ENCODE measurements at places on chromosomes 5 and 9.
A peak's percentile ranks its signal among the peaks of the same experiment; 100 is the strongest.

- DNase-seq, result no peak
Observed at GRCh38 chr9:16656432-16657169, 213.9 kb downstream of the BNC2 start.

- no peak for DNase-seq
Observed at GRCh38 chr9:132753593-132753880, 83.3 kb downstream of the GTF3C4 start.

DNA sequence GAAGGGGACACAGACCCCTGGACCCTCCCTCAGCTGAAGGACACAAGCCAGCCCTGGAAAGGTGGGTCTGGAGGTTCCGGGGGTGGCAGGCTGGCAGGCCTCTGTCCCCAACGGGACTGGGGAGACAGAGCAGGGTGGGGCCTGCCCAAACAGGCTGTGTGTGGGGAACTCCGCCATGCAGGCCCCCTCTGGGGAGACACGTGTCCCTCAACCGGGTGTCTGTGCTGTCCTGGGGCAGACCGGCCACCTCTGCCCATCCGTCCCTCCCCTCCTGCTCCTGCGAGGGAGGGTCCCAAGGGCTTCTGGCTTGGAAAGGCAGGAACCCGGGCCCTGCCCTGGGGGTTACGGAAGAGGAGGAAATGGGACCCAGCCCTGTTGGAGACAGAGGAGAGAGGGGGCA, 1.4 kb downstream of the SLC34A3 start:
- no peak for DNase-seq

GRCh38 chr9:70412832-70413463, 1.5 kb downstream of the KLF9 start:
- DNase-seq, result peak; percentile 26

- DNase-seq, result no peak
Observed at GRCh38 chr9:130789747-130790672, 45.0 kb upstream of the ABL1 start.

DNA sequence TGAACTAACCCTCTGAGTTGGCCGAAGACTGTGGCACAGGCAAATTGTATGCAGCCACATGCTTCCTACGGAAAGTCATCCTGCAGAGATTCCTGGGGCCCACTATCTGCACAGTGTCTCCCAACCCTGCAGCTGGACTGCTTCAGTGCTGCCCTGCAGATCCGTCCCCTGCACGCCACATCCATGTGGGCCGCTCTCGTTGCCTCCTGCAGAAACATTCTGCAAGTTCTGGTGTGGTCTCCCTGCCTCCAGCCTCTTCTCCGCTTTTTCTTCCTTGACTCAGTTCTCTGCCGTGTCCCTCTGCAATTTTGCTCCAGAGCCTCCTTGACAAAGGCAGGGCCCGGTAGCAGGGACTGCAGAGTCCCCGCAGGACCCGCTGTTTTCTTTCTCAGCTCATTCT, 249.0 kb downstream of the AOPEP start:
- DNase-seq, result no peak

DNA sequence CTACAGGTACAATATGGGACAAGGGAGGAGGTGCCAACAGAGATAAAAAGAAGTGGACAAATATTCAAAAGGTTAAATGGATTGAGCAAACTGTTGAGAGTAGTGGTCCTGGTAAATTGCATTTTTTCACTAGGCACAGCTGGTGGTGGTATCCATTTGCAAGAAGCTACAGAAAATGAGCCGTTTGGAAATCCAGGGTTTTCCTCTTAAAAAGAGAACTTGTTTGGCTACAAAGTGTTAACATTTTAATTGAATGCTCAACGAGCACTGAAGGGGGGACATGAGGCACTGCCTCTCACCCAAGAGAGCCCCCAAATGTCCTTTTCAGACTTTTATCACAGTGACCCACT, 491 bp upstream of the ZCCHC9 start:
- no peak for DNase-seq
